ENCODE measurements at places on chromosomes 1 and 21.

DNA sequence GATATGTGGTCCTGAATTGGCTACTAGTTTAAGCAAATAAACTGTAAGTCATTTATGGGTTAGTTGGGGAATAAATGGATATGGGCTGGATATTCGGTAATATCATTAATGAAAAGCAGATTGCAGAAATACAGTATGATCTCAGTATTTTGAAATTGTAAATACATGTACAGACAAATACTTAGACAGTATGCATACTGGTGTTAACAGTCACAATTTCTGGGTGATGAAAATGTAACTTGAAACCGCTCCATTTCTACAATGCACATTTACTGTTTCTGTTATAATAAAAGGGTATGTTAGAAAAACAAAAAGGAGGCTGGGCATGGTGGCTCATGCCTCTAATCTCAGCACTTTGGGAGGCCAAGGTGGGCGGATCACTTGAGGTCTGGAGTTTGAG is 28.0 kb downstream of the BLZF1 start:
- DNase-seq, result no peak

DNA sequence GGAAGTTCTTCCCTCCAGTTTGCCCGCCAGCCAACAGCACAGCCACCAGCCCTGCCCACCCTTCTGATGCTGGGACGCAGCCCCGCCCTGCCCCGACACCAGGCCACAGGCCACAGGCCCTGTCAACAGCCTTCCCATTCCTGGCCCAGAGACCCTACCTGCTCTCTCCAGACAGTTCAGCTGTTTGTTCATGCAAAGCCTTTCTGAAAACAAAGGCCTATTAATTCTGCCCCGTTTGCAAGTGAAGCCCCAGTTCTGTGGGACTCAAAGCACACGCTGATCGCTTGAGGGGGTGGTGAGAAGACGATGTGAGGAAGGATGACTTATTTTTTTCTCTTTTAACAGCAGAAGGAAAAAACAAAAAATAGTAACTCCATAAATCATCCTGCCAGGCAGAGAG is 55.4 kb upstream of the KIF26B start:
- DNase-seq, result no peak

GRCh38 chr1:247115141-247115510 is 11.0 kb upstream of the ZNF669 start:
- DNase-seq, result no peak

- DNase-seq, result no peak
Measured at GRCh38 chr1:4160181-4160580, 260.1 kb upstream of the C1orf174 start.

DNA sequence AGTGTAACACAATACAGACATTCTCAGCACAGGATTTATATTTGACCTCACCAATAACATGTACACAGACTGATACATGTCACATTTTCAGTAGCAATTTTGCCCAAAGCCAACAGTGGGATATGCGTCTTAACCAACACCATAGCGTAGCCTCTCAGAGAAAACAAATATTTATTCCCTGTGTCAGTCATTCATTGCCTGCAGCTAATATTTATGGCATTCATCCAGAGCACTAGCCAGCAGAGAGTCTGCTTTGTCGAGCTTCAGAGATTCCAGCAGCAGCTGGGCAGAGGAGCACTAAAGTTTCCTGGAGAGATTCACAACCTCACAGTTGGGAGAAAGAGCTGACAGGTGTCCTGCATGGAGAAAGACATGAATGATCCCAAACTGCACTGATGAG is 400.7 kb upstream of the DAB1 start:
- no peak for DNase-seq

DNA sequence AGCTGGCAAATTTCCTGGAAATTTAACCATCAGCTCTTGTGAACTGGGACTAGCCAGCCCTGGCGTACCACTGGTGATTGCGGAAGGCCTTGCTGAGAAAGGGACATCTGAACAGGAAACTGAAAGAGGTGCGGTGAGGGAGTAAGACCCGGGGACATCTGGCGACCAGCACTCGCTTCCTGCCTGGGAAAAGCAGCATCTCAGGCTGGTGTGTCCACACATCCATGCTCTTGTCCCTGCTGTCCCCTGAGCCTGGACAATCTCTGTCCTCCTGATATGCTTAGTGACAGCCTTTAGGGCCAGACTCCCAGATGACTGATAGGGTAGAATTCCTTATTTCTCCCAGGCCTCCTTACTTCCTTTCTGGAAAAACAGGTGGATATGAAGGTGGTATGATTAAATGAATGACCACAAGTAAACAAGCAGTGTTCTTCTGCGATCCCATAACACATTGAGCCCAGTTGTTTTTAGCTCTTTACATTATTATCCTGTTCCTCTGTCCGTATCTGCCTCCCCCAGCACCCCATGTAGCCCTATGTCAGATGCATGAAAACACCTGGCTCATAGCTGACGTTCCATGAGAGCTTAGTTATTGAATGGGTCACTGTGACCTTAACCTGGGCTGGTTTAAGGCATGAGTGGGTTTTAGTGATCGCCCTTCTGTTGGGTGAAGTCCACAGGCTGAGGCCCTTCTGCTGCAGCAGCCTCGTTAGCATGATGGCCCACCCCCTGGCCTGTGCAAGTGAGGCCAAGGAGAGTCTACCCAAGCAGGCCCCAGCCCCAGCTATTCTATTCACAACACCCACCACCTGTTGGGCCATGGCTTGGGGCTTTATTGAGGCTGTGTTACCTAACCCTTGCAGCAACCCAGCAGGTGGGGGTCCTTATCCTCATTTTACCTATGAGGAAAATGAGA is 76.1 kb upstream of the GADD45A start:
- DNase-seq, result no peak

- DNase-seq, result peak; percentile 91
Measured at GRCh38 chr1:231636157-231636556, 9.6 kb downstream of the DISC1 start.

- DNase-seq, result no peak
Measured at GRCh38 chr1:212458817-212459216, 26.1 kb downstream of the NENF start.

GRCh38 chr1:46549697-46550681 is 1.5 kb downstream of the KNCN start:
- peak; percentile 50 for DNase-seq

GRCh38 chr1:161905269-161905884 is 118.3 kb downstream of the OLFML2B start:
- peak; percentile 55 for DNase-seq

DNA sequence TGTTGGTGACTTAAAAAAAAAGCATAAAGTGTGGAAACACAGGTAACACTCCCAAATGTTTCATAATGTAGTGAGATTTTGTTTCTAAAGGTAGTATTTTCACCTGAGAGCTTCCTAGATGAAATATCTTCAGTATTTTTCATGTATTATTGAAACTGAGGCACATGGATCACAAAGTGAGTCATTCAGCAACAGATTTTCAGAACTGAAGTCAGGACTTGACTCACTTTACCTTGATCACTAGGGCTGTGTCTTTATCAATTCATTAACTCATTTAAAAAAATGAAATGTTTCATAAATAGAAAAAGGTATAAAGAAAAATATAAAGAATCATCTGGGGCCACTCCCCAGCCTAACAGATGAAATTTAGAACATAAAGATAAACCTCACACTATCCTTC is 66.5 kb upstream of the RCC1 start:
- no peak for DNase-seq

- DNase-seq, result peak; percentile 42
Measured at GRCh38 chr21:25557180-25557579, 50.1 kb downstream of the MRPL39 start.

DNA sequence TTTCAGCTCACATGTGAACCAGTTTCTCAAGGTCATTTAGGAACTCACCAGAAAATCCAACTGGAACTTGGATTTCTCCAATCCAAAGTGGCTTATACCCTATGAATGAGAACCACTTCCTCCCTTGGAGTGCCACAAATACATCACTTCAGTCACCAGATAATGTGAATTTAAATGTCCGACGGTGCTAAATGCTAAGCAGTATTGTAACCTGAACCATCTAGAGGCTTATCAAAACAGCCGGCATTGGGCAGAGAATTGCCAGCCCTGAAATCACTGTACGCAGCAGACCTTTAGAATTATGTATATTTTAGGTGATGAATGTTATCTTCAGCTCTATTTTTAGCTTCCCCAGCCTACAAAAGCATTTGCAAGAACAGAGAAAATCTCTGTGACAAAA is 76.8 kb upstream of the COX20 start:
- no peak for DNase-seq

GRCh38 chr1:8419861-8420260 is 101.9 kb downstream of the SLC45A1 start:
- DNase-seq, result no peak

DNA sequence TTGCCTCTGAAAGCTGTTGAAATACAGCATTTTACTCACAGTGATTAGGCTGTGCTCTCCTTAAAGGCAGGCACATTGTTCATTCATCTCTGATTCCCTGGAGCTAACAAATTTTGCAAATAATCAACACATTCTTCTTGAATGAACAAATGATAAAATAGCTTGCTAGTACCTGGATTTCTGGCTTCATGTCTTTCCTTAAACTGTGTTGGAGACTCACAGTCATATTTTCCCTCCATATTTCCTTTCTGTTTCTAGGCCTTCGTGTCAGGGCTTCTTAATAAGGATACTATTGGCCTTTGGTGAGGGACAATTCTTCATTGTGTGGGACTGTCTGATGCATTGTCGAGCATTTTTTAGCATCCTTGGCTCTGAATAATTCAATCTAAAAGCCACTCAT is 9.7 kb downstream of the HSD11B1 start:
- no peak for DNase-seq
